Endothelial cell of coronary artery (primary cell): ENCODE measurements at places on chromosomes 7 and 10. TPM values are rescaled to one million over a fixed set of nuclear protein-coding genes. Genes with fewer than 3 reads are reported as not detected.

TRIM4 gene
- total RNA-seq = 13.6 and 22.7 TPM in 2 replicates

CACNB2 gene
- total RNA-seq = not detected in 2 replicates

FEZF1 gene
- not detected in 2 replicates for total RNA-seq

CCDC3 gene
- total RNA-seq = 0.28 and 2.2 TPM in 2 replicates

PIK3CG gene
- 6.4 and 7.2 TPM in 2 replicates for total RNA-seq
